ENCODE measurements at places on chromosomes 6 and 20.
A peak's percentile ranks its signal among the peaks of the same experiment; 100 is the strongest.

DNA sequence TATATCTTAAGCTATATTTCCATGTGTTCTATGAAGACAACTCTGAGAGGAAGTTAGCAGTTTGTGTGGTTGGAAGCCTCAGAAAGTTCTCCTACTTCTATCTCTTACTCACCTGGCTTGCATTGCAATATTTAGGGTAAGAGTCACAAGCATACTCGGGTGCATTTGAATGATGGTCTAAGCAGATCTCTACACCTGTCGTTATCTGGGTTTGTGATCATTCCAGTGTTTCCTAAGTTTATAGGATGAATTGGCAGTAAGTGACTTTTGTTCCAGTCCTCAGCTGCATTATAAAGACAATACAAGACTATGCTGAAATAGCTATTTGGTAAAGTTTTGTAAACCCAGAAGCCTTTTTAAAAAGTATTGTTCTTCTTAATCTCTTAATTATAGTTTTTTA is 36.9 kb downstream of the CBFA2T2 start:
- no peak for DNase-seq

DNA sequence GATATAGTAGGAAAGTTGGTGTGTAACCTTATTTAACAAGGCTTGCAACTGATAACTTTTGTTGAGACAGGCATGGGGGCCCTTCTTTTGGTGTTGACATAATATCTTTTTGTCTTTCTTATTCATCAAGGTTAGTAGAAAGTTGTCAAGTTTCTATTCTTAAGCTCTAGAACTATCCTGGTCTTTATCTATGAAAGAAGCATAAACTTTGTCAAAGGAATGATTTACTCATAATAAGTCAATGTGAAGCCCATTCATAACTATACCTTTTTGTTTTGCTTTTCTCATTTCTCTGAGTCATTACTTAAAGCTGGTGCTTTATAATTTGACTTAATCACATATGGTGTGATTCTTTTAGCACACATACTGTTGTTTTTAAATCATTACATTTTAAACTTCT is 312.4 kb downstream of the UTRN start:
- no peak for DNase-seq

DNA sequence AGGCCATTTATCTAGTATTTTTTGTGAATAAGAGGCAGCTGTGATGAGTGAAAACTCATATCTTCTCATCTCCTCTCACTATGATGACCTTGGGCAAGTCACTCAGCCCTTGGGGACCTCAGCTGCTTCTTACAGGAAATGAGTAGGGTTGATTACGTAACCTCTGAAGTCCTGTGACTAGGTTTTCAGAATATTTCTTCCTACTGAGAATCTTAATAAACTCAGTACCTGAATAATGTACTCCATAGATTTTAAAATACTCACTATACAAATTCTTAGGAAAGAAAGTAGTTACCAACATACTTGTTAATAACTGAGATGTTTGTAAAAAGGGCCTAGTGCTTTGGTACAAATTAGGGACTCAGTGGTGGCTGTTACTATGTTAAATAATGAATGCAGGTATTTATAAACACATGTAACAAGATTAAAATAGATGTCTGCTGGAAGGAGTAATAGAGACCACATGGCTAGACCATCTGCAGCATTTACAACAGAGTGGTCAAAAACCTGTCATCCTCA is 60.9 kb downstream of the RPRD1B start:
- peak; percentile 82 for DNase-seq

- no peak for DNase-seq
Measured at GRCh38 chr6:30452736-30453507, 36.4 kb upstream of the HLA-E start.

- no peak for DNase-seq
Measured at GRCh38 chr6:158042245-158042798, 60.7 kb downstream of the SYNJ2 start.

GRCh38 chr20:57384486-57384885 is 6.7 kb upstream of the RBM38 start:
- no peak for DNase-seq

GRCh38 chr6:145075425-145075824 is 659.9 kb downstream of the EPM2A start:
- no peak for DNase-seq

- DNase-seq, result no peak
Measured at GRCh38 chr6:22903826-22904225, 334.5 kb downstream of the HDGFL1 start.

DNA sequence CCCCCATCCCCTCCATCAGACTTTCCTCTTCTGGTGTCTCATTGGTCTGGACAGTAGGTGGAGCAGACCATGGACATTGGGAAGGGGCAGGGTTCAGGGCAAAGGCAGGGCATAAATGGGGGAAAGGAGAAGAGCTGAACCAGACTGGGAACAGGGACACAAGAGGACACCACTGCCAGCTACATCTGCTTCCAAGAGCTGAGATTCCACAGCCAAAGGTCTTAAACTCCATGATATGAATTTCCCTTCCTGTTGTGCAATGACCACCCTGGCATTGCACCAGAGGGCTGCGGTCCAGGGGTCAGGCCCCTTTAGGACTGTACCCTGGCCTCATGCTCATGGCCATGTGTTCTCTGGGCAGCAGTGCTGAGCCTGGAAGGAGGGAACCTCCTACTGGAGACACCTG is 137.9 kb downstream of the MAFB start:
- no peak for DNase-seq

DNA sequence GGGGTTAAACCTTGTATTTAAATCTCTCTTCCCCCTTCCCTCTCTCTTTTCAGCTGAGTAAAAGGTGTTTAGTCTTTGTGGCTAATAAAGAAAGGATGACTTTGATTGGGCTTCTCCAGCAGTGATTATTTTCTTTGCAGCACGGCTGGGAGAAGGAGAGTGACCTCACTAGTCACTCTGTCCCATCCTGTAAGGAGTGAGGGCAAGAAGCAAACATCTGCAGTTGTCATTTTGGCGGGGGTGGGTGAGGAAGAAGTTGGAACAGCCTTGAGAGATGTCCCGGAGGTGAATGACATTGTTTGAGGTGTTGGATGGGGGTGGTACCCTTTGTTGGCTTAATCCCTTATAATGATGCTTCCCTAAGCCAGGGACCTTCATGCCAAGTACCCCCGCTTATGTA is 223.6 kb downstream of the EYA2 start:
- DNase-seq, result no peak

- no peak for DNase-seq
Measured at GRCh38 chr6:38302081-38302480, 337.6 kb downstream of the BTBD9 start.

DNA sequence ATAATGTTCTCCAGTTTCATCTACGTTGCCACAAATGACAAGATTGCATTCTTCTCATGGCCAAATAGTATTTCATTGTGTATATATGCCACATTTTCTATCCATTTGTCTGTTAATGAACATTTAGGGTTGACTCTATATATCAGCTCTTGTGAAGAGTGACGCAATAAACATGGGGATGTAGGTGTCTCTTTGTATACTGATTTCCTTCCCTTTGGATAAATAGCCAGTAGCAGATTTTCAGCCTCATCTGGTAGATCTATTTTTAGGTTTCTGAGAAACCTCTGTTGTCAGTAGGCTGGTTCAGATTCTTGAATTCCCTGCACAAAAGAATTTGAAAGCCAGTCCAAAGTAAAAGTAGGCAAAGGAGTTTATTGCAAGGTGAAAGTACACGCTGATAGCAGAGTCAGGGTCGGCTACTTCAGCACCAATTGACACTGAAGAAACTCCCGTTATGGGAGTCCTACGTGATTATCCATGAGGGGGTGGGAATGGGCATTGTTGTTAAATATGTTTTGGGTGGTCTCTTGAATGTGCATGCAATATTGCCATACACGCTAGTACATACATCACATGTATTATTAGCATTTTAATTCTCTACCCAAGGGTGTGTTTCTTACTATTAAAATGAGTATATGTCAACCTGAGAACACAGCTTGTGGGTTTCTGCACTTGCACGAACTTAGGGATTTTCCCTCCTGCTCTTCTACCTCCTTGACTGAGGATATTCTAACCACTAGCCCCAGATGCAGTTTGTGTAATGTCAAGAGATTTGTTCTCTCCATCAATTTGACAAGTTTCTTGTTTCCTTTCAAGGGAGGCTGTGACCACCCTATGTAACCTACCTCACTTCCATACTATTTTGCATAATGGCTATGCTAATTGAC is 14.4 kb upstream of the SLC17A2 start:
- DNase-seq, result no peak

DNA sequence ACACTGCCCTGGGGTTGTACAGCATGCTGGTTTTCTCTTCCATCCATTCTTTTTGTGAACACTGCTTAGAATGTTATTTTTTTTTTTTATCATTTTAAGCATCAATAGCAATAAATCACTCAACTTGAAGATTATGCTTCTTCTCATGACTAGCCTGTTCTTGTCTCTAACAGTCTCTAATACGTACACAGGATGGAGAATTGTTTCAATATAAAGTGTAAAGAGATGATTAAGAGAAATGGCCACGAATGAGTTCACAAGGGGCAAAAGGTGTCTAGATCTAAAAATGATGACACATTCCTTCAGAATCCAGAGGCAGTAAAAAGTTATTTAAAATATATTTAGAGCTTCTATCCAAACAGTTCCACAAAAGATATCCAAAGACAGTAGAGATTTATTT is 390.2 kb downstream of the HDGFL1 start:
- no peak for DNase-seq
